ENCODE measurements at places on chromosomes 16 and 17.

GRCh38 chr16:67054901-67055300 is 26.0 kb downstream of the CBFB start:
- DNase-seq = no peak

GRCh38 chr17:9254841-9255240 is 233.5 kb downstream of the NTN1 start:
- DNase-seq = no peak

GRCh38 chr16:81946206-81946605 is 65.1 kb downstream of the SDR42E1 start:
- no peak for DNase-seq

GRCh38 chr17:78793415-78793814 is 11.3 kb upstream of the CYTH1 start:
- DNase-seq = no peak

- DNase-seq = no peak
Measured at GRCh38 chr17:50952013-50952412, 85.9 kb upstream of the TOB1 start.

DNA sequence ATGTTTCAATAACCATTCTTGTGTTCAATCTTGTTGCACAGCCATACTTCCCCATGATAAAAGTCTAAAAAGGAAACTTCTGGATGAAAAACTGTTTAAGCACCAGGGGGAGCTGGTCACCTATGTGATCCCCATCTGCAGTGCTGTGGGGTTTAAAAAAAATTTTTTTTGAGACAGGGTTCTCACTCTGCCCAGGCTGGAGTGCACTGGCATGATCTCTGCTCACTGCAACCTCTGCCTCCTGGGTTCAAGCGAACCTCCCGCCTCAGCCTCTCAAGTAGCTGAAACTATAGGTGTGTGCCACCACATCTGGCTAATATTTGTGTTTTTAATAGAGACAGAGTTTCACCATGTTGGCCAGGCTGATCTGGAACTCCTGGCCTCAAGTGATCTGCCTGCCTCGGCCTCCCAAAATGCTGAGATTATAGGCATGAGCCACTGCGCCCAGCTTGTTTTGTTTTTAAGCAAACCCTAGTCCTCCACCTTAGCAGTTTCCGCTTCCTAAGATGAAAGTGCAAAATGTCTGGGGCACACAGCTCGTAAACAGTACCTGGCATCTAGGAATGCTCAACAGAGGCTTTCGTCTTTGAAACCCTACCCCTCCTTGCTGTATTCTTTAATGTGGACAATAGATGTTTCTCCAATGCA is 25.4 kb downstream of the DNAJA2 start:
- DNase-seq = peak; percentile 65

- no peak for DNase-seq
Measured at GRCh38 chr17:17535957-17536356, 39.8 kb upstream of the RASD1 start.

DNA sequence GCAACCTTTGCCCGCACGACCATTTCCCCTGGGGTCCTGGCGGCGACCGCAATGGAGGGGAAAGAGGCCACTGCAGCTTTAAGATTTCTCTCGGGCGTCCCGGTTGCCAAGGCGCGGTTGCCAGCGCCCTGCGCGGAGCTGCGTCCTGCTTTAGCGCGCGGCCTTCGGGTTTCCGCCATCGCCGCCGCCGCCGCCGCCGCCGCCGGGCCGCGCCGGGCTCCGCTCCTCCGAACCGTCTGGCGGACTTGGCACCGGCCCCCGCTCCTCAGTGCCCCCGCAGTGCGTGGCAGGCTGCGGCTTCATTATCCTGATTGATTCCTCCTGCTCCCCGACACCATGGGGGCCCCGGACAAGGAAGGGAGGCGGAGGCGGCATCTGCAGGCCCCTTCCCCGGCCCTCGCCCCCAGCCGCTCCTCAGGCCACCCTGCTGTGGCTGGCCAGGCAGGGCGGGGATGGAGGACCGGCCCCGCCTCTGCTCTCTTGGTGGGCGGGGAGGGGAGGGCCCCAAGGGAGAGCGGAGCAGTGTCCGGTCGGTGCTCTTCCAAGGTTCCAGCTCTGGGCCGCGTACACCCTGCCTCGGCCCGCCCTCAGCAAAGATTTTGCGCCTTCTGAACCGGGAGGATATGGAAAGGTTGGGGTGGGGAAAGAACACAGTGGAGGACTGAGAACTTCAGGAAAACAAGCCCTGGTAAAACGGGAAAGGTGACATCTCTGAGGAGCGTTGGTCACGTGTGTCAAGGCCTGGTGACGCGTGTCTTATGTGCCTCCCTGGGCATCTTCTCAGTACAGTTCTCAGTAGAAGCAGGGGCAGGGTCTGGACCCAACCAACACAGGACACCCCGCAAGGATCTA is 34.0 kb downstream of the NEUROD2 start:
- DNase-seq = no peak

All from MM.1S (cell line).